CD4-positive, alpha-beta memory T cell (primary cell): ENCODE measurements at places on chromosomes 13 and 19. TPM values are rescaled to one million over a fixed set of nuclear protein-coding genes. Genes with fewer than 3 reads are reported as not detected.

Gene ERICH6B
- polyA plus RNA-seq: not detected

Gene CBLC
- not detected for polyA plus RNA-seq

Gene MYO16
- 0.55 TPM for polyA plus RNA-seq

Gene KIR2DL3
- not detected for polyA plus RNA-seq

Gene ZNF433
- 0.98 TPM for polyA plus RNA-seq

Gene ALOX5AP
- polyA plus RNA-seq: 569 TPM

Gene RETN
- 0.94 TPM for polyA plus RNA-seq

DNA sequence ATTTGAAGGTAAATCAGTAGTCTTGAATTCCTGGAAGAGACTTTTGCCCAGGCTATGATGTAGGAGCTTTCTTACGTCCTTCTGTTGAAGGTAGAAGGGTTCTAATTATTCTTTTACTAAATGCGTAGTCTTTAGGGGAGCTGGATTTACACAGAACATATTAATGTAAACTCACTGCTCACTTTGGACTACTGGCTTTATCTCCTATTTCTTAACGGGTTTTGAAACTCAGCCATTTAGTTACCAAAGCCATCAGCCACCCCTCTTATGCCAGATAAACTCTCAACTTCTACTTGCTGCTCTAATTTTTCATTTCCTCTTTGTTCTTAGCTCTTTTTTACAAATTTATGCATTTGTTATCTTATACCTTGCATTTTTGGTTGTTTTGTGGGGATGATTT, 81.5 kb downstream of the FNDC3A start:
- H3K36me3 ChIP-seq: no peaks in the 10 kb centered on the region
- no peaks in the 10 kb centered on the region for H3K27me3 ChIP-seq
- H3K4me1 ChIP-seq: no peaks in the 10 kb centered on the region
- no peak overlapping the region for H3K27ac ChIP-seq
- H3K4me3 ChIP-seq: no peak overlapping the region

DNA sequence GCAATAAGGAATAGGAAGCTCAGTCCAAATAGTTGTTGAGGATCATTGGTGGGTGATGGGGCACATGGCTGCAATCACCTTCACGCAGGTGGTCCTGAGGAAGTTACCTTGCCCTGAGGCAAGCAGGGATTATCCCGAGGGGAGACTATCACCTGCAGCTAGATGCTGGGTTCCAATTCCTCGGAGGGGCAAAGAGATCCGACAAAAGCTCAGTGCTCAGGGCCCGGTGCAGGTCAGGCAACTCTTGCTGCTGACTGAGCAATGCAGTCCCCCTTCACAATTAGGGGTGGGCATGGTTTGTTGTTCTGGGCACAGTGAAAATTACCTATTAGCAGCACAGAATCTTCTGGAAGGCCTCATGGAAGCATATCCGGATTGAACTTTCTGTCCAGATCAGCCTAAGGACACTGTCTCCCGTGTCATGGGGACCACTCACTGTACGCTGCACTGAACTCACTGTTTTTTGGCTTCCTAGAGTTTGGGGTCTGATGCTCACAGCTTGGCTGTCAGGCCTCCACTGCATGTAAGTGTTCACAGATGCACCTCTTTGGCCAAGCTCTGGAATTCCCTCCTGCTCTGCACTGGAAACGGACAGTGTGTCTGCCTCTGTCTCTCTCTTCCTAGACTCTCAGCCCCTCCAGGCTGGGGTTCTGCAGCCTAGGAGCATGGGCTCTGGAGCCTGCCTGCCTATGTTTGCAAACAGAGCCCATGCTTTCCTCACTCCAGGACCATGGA, 372.7 kb downstream of the ZNF536 start:
- DNase-seq: no peak
- no peak overlapping the region for H3K4me3 ChIP-seq
- H3K36me3 ChIP-seq: no peaks in the 10 kb centered on the region
- H3K4me1 ChIP-seq: no peaks in the 10 kb centered on the region
- H3K27ac ChIP-seq: no peak overlapping the region

GRCh38 chr19:57406516-57407123, 4.3 kb upstream of the ZNF17 start:
- no peaks in the 10 kb centered on the region for H3K27me3 ChIP-seq
- no peak overlapping the region for H3K4me3 ChIP-seq
- H3K36me3 ChIP-seq: no peaks in the 10 kb centered on the region
- peak; percentile 69 for DNase-seq
- H3K4me1 ChIP-seq: peaks cover 10% of the 10 kb centered on the region

GRCh38 chr13:38944219-38944618, 46.4 kb downstream of the STOML3 start:
- no peaks in the 10 kb centered on the region for H3K36me3 ChIP-seq
- H3K27ac ChIP-seq: no peak overlapping the region
- H3K27me3 ChIP-seq: no peaks in the 10 kb centered on the region

DNA sequence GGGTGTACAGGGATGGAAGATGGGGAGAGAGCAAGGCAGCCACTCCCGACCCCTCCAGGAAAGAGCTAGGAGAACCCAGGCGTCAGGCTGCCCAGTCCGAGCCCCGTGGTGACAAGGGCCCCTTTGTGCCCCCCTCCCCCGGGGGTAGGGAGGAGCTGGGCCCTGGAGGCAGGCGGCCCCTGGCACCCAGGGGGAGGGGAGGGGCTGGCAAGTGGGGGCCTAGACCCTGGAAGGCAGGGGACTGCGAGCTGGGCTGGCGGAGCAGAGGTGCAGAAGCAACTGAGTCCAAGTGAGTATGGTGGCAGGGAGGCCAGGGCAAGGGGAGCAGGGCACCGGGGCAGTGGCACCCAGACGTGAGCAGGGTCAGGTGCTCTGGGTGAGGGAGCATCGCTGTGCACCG, at the start of gene MAG:
Gene MAG, plus strand, starts transcription at position 246 of the 400 bp plus-strand sequence. CDS start 3,248 bp downstream, outside the sequence.
- no peak within 1 kb of the TSS for H3K4me3 ChIP-seq
- peaks cover 14% of the 10 kb centered on the region for H3K4me1 ChIP-seq
- no peaks in the 10 kb centered on the region for H3K36me3 ChIP-seq

DNA sequence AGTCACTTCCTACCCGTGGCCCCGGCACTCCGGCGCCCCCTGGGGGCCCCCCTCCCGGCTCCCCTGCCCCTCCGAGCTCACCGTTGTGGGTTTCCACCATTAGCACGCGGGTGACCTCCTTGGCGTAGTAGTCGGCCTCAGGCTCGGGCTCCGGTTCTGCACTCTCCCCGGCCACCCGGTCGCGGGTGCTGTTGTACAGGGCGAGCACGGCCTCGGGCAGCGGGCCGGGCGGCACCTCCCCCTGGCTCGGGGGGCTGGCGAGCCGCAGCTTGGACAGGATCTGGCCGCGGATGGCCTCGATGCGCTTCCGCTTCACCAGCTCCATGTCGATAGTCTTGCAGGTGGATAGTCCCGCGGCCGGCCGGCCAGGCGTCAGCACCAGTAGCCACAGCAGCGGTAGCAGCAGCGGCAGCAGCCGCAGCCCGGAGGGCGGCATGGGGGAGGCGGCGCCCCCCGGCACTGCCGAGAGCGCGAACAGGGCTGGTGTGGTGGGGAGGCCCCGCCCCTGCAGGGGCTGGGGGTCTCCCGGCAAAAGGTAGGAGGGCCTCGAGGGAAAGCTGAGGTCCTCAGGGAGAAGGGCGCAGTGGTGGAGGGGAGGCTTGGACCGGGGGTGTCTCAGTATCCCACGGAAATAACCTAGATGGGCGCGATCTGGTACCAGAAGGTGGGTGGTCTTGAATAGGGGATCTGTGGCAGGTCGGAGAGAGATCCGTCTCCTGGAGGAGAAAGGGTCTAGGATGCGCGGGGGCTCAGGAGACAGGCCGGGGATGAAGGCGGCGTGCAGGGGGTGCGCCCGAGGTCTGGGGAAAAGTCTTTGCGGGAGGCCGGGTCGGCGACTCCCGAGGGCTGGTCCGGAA, 885 bp downstream of the TGFB1 start:
- no peaks in the 10 kb centered on the region for H3K27me3 ChIP-seq
- DNase-seq: peak; percentile 74
- H3K36me3 ChIP-seq: peaks cover 3% of the 10 kb centered on the region
- peaks cover 67% of the 10 kb centered on the region for H3K4me1 ChIP-seq
- peak overlapping the region; percentile 91 for H3K27ac ChIP-seq

DNA sequence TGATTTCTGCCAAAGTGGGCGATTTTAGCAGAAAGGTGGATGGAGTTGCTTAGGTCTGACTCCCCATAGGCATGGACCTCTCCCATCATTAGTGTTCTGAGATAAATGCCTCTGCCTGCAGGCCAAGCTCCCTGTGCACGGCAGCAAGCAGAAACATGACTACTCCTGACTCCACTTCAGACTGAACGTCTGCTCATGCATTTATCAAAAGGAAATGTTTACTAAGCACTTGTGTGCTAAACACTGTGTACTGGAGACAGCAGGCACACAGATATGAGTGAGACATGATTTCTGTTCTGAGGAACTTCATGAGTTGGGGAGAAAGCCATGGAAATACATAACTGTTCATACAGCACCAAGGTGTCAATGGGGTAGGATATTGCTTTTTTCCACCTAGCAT, 149.6 kb downstream of the MIPEP start:
- DNase-seq: no peak
- no peaks in the 10 kb centered on the region for H3K27me3 ChIP-seq
- peaks cover 21% of the 10 kb centered on the region for H3K4me1 ChIP-seq
- H3K36me3 ChIP-seq: no peaks in the 10 kb centered on the region

DNA sequence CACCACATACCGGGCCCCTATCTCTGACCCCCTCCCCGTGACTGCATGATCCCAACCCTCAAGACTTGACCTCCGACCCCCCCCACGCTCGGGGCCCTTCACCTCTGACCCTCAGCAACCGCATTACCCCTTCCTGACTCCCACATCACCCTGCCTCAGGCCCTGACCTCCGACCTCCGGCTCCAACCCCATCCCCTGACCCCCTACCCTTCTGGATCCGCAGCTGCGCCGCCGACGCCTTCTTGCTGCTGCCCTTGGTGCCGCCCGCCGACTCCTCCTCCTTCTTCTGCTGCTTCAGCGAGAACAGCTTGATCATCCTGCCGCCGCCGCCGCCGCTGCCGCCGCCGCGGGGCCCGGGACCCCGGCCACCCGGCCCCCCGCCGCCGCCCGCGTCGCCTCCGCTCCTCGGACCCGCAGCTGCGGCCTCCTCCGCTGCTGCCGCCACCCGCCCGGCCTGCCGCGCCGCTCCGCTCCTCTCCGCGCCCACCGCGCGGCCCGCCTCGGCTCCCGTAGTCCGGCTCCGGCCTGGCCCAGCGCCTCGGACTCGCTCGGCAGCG, at the start of gene UBE2M:
Gene UBE2M, minus strand, starts transcription at position 546 of the 557 bp plus-strand sequence. Its CDS starts 230 bp downstream, at position 316.
- no peak for DNase-seq
- peak within 1 kb of the TSS; percentile 99 for H3K27ac ChIP-seq
- peaks cover 17% of the 10 kb centered on the region for H3K36me3 ChIP-seq
- peaks cover 77% of the 10 kb centered on the region for H3K4me1 ChIP-seq
- no peaks in the 10 kb centered on the region for H3K27me3 ChIP-seq

GRCh38 chr19:11418549-11419506, at the start of gene RGL3:
Gene RGL3, minus strand, starts transcription at chr19:11419314. Its CDS starts 36 bp downstream, at chr19:11419278.
- no peak within 1 kb of the TSS for H3K27ac ChIP-seq
- peaks cover 39% of the 10 kb centered on the region for H3K27me3 ChIP-seq
- H3K36me3 ChIP-seq: no peaks in the 10 kb centered on the region
- H3K4me1 ChIP-seq: peaks cover 46% of the 10 kb centered on the region
